ENCODE measurements at places on chromosomes 16 and 17.
A peak's percentile ranks its signal among the peaks of the same experiment; 100 is the strongest.

- DNase-seq, result no peak
Measured at GRCh38 chr17:39702901-39703893, 3.3 kb downstream of the ERBB2 start.

GRCh38 chr16:14553447-14553846, 76.6 kb downstream of the PARN start:
- no peak for DNase-seq

DNA sequence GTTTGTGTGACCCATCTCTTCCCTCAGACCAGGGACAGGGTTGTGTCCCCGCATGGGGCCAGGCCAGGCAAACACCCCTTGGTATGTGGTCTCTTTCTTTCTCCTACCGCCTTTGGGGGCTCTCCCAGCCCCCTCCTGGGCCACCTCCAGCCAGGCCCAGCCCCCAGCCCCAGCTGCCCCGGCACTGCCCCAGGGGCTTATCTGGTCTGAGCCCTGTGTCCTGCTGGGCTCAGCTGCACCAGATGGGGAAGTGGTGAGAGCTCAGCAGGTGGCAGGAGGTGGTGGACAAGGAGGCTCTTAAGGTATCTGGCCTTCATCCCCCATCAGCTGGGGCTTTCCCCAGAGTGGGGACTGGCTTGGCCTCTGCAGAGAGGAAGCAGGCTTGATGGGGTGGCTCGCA, 8.7 kb downstream of the ADAM11 start:
- no peak for DNase-seq

DNA sequence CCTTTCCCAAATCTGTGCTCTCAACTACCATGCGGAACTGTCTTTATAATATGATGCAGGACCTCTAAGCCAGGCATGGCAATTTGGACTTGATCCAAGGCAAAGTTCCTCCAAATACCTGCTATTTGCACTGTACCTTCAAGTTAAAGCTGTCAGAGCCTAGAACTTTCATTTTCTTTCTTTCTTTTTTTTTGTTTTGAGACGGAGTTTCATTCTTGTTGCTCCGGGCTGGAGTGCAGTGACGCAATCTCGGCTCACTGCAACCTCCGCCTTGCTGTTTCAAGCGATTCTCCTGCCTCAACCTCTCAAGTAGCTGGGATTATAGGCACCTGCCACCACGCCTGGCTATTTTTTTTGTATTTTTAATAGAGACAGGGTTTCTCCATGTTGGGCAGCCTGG, 51.7 kb downstream of the ARHGAP27 start:
- DNase-seq, result no peak

DNA sequence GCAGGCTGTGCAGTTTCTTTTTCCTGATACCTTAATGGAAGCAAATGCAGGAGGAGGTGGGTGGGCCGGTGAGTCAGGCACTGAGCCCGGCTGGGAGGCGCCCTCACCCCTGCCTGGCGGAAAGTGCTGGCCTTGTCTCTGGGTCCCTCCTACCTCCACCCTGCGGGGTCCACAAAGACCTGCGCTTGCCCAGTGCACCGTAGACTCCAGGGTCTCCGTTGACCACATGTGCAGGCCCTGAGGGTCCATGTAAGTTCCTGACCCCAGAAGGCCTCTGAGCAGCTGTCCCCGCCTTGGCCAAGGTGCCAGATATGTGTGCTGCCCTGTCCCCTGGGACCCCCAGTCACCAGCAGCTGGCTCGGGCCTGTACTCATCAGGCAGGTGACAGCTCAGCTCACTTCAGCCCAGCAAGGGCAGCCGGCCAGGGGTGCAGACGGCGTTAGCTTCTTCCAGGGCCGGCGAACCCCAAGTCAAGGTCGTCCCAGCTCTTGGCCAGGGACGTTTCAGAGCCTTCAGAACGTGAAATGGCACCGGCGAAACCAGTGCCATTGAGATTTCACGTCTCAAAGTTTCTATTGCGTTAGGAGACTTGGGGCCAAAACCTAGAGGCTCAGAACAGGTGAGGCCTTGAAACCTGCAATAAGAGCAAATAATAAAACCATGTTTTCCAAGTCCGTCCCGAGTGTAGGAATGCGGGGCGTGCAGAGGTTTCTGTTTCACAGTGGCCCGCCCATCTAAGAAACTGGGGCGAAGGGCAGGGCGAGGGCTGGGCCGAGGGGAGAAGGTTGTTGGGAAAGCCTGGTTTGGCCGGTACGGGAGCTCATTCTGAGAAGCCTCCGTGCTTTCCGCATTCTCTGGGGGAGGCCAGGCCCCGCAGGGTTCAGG, 12.1 kb downstream of the METRNL start:
- DNase-seq, result no peak

GRCh38 chr17:36092230-36092629, 2.3 kb upstream of the CCL3 start:
- DNase-seq, result no peak

DNA sequence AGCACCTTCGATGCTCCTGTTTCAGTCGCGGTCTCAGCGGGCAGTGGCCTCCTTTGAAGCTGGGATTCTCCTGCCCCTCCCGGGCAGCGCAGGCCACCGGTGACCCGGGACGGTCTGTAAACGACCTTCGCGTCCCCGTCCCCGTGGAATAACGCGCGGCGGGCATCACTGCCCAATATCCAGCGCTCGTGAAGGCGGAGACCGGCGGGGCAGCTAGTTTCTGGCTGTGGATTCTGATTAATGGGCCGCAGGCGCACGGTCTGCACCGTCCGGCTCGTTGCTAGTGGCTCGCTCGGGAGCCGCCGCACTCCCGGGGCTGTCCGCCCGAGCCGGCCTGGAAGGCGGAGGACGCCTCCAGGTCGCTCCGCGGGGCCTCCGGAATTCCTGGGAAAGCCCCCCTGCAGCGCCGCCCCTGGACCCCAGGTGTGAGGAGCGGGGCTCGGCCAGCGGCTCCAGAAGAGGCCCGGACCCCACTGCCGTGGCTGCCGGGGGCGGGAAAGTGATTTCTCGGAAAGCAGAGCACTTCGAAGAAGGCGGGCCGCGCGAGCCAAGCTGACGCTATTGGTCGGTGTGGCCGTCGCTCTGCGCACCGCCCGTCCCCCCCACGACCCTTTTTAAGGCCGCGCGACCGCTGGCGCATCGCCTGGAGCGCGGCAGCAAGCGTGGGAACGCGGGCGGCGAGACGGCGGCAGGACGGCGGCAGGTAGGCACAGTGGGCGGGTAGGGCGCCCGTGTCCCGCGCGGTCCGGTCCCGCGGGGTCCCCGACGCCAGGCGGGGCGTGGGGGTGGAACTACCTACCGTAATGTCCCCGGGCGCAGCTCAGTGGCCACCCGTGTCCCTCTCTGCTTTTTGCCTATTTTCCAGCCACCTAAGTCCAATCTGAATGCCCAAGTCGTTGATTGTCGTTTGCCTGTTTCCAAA, at the start of gene IRF8:
IRF8 (plus strand) TSS at position 642 of the 922 bp plus-strand sequence. CDS start 3,854 bp downstream, outside the sequence.
- no peak for DNase-seq

DNA sequence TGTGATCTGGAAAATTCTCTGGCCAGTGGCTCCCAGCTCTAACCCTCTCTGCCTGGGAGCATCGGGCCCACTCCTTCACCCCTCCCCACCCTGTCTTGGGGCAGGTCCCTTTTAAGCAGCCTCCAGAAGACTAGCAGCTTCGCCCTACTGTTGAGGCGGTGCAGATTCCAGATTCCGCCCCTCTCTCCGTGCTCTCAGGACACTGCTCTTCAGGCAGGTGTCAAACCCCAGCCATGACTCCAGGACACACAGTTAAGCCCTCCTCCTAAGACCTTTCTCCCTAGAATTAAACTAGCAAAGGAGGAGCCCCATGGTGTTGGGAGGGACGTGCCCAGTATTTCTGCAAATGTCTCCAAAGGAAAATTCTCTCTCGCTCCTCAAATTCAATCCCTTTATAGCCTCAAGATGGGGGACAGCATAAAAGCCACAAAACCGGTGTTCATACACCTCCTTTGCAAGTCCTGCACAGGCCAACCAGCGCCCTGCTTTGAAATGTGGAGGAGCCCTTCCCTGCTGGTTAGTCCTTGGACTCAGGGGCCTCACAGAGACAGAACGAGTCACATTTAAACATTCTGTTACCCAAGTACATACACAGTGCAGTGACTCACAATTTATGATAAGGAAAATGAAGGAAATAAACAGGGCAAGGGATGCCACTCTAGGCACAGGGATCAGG, 7.2 kb downstream of the LPO start:
- DNase-seq, result no peak

DNA sequence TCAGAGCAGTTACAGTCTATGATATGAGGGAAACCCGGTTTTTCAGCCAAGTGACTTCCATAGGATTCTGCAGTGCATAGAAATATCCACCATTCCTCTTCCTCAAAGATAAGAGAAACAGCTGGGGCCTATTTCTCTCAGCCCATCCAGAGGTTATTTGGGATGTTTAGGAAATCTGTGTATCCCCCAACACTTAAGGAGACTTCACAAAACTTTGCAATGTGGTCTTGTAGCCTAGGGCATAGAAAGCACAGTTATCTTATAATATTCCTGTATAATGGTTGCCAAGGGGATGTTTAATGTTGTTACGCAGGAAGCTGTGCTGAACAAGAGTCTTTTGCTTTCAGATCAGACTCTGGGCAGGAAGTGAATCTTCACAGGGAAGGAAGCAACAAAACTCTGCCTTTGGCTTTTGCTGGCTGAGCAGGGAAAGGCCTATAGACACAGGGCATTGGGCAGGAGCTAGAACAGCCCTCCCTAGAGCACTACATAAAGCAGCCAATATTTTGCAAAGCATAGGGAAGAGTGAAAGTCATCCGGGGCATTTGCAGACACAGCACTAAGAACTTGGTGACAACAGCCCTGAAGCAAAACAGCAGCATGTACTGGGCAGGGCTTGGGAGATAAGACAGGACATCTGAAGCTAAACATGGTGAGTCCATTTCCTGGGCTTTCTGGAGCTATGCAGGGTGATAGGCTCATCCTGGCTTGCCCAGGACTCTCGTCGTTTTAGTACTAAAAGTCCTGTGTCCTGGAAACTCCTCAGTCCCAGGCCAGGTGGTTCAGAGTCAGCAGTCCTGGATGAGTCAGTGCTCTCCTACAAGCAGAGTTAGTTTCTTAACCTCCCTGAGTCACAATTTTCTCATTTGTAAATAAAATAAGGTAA, 18.7 kb upstream of the BEAN1 start:
- no peak for DNase-seq

- DNase-seq, result no peak
Measured at GRCh38 chr16:72149676-72150464, 22.1 kb downstream of the PMFBP1 start.

- DNase-seq, result no peak
Measured at GRCh38 chr16:30456302-30456701, 10.6 kb upstream of the SEPHS2 start.

- no peak for DNase-seq
Measured at GRCh38 chr17:31155208-31155810, 60.5 kb downstream of the NF1 start.

DNA sequence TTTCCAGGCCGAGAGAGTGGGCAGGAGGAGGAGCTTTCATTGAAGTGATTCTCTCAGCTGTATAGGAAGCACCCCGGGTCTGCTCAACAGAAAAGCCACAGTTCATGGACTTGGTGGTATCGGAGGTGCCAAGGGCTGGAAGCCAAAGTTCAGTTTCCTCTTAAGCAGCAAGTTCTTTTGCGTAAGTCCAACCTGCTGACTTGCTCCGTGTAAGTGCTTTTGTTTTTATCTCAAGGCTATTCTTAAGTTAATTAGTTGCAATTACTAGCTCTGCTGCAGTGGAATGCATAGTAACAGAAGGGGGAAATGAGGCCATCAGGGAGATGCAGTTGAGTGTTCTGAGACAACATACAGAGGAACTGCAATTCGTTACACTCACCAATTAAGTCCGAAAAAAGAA, 44.6 kb downstream of the SMIM36 start:
- no peak for DNase-seq

DNA sequence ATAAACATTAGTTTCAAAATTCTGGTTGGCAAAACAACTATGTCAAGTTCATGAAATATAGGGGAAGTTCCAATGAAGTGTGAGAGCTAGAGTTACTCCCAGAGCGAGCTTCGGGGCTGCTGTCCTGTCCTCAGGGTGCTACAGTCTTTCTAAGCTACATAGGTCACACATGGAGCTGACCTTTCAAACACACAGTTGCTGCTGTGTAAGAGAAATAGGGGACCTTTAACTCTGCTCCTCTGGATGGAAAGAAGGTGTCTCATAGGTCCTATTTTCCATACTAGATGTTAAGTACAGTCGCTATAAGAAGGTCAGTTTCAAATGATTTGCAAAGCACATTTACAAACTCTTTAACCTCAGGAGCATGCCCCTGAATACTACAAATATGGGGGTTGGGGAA, 6.3 kb upstream of the AHSP start:
- DNase-seq, result no peak

DNA sequence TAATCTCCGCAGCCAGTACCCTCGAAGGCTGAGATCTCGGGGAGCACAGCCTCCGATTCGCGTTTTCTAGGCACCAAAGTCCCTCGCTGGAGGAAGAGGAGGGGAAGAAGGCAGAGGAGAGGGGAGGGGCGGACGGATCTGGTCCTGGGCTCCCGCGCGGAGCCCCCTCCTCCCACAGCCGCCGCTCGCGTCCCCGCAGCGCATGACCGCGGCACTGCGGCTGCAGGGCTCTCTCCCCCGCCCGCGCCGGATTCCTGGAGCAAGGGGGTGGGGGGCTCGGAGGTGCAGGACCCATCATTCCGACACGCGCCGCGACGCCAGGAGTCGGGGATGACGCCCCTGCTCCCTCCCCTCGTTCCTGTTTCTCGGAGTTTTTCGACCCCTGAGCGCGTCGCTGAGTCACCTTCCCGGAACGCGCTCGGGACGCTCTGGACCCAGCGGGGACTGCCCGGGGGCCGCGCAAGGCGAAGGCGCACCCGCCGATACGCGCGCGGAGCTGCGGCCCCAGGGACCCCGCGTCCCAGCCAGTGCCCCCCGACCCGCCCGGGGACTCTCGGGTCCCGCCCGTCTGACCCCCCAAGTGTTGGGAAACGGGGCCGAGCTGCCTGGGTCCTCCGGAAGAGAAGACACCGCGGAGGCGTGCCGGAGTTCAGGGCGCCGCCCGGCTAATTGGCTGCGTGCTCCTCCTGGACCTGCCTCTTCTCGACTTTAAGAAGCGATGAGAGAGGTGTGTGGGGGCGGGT, 1.4 kb upstream of the SPHK1 start:
- no peak for DNase-seq

DNA sequence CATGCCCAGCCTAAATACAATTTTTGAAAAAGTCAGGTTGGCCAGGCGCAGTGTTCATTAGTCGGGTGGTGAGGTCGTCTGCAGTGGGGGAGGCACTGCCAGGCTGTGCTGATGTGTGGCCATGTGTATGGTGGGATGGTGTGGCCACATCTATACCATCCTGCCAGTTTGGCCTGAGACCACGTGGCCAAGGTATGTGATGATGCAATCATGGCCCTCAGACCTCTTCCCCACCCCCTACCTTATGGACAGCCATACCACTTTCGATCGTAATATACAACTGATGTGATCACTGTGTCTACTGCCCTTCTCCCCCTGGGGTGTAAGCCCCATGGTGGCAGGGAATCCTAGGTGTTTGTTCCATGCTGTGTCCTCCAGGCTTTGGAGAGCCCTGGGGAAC, 23.7 kb downstream of the SBK1 start:
- DNase-seq, result no peak

- DNase-seq, result peak; percentile 5
Measured at GRCh38 chr17:71084219-71084618, 914.9 kb downstream of the KCNJ2 start.

Measured in NCI-H187 (cell line).